ENCODE measurements at places on chromosomes 3 and 15.

DNA sequence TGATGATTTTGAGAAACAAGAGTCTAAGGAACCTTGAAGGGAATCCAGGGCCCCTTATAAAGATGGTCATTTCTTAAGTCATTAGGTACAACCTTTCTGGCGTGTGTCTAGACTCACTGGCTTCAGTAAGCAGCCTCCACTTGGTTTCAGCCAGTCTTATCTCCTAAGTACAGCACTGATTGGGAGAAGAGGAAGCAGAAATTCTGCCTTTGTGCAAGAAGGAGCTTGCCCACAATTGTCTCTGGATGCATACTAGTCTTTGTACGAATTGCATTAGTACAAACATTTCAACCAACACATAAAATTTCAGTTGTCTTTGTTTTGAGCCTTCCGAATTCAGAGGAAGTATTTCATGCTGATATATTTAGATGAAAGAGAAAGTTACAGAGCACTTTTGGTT lies 139.4 kb downstream of the SLCO3A1 start:
- DNase-seq = no peak

- no peak for DNase-seq
These were observed 28.3 kb upstream of the ADCY5 start for GRCh38 chr3:123476967-123477750.

DNA sequence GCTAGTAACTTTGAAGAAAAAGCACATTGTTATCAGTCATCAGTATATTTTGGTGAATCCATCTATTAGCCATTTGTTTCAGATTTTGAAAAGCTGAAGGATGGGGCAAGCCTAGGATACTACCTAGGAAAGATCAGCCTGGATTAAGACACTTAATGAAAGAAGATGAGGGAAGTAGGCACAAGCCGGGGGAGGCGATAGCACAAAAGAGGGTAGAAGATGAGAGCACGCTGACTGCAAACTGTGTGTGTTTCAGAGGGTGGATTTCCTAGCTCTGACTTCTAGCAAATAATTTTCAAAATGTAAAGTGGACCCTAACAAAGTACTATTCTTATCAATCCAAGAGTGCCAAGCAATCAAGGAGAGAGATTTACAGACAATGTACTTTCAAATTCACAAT lies 22.2 kb upstream of the SOX2 start:
- DNase-seq = no peak

DNA sequence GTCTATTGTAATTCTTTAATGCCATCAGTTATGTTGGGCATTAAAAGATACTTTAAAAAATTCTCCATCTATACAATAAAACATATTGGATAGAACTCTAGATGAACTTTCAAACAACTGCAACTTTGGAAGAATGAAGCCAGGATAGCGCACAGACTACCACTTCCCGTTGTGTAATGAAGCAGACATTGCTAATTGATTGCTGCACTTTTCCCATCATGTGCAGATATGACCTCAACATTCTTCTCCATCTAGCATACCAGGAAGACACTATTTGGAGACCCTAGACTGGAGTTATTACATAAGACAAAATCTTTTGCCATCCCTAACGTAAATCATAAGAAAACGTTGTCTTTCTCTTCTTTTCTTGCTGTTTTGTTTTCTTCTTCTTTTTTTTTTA lies 75.0 kb downstream of the EDEM1 start:
- DNase-seq = no peak

- DNase-seq = no peak
These were observed 11.5 kb upstream of the NEK10 start for GRCh38 chr3:27380433-27381357.
